Activated CD8-positive, alpha-beta memory T cell treated with anti-CD3 and anti-CD28 coated beads for 24 hours (primary cell): ENCODE measurements at places on chromosomes 2 and 18.

- no peak for DNase-seq
These were observed 106.0 kb downstream of the CMPK2 start for GRCh38 chr2:6759689-6760088.

DNA sequence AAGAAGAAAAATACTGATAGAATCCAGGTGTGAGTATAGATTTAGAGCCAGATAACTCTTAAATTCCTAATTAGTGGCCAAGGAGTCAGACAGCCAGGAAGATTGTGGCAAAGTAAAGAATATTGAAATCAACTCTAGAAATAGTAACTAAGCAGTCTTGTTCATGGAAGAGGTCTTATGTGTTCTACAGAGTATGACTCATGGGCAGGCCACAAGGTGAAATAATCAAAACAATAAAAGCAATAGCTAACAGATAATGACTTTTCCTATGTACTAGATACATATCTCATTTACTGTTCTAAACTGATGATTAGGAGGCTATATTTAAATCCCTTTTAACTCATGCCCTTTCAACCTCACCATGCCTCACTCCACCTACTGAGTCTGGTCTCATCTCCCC, 227.4 kb upstream of the COL3A1 start:
- no peak for DNase-seq

- no peak for DNase-seq
These were observed 172.5 kb upstream of the CREB1 start for GRCh38 chr2:207357216-207357615.

GRCh38 chr2:202636213-202636513, 1.4 kb downstream of the FAM117B start:
- DNase-seq, result no peak

GRCh38 chr18:62377131-62377807, 52.2 kb downstream of the TNFRSF11A start:
- DNase-seq, result no peak

DNA sequence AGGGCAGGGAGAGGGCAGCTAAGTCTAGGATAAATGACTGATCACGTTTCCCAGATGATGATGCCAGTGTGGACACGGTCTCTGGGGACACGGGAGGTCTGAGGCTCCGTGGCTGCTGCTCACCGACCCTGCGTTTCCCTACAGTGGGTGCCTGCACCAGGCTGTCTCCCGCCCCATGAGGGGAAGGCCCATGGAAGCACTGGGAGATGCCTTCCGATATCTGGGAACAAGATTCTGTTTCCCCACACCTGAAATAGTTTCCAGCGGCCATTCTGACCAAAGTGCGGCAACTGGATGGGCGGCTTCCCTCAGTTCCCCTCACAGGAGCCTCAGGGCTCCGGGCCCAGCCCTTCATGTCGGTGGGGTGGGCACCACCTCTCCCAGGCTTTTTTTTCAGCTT, 83.1 kb downstream of the EDAR start:
- peak; percentile 26 for DNase-seq

DNA sequence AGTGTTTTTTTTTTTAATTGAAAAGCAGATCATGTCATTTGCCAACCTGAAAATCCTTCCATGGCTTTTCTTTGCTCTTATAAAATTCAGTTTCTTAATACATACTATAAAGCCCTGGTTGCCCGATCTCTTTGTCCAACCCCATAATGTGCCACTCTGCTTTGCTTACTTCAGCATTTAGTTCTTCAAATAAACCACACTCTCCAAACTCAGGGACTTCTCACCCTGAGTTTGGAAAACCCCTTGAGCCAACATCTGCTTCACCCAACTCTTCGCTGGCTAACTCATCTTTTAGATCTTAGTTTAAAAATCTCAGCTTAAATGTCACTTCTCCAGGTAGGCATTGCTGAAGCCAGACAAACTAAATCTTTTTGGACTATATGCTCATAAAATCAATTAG, 1.3 kb upstream of the STAT1 start:
- DNase-seq, result no peak

- no peak for DNase-seq
These were observed 78.3 kb downstream of the TMEM163 start for GRCh38 chr2:134640494-134640893.

- DNase-seq, result no peak
These were observed 30.4 kb upstream of the C2orf66 start for GRCh38 chr2:196839574-196839973.

DNA sequence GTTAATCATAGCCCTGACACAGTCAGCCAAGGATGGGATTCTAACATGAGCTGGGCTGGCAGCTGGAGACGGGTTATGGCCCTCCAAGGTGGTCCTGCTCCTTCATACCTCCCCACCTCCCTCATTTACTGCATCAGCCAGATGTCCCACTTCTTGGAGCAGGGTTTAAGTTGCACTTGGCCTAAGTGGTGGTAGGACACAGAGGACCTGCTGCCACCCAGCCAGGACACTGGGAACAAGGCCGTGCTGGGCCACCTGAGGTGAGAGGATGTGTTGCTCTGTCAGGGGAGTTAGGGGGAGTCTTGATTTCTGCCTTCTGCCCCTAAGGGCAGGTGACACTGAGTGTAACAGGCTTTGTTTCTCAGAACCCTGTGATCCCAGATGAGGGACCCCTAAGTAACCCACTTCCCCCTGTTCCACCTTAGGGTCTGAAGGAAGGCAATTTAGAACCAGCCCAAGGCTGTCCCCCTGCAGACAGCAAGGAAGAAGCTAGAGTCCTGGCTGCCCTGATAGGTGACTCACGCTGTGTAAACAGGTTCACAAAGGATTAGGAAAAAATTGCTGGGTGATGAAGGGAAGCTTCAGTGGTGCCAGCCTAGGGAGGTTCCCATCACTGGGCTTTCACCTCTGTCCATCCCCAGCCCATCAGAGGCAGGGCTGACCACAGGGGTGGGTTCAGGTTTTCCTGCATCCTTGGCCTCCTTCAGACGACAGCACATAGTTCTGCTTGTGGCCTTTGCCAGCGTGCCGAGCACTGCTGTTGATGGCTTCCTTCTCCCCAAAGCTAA, 114.3 kb upstream of the MCFD2 start:
- DNase-seq, result no peak

GRCh38 chr18:27413495-27414401, 228.6 kb upstream of the CHST9 start:
- no peak for DNase-seq

DNA sequence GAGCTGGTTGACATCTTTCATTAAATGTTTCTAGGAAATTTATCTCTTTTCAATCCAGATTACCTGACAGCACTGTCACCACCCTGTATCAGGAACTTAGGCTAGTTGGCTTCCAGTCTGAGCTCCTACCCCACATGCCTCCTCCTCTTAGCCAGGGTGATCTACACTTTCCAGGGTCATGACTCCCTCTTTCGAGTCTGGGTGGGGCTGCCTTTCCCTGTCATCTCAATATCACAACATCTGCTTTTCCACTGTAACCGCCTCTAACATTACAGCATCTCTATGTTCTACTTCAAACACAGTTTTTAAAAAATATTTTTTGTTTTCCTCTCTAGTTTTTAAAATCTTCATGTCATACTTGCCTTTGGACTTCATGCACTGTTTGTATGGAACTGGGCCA, 129.2 kb downstream of the RBMS1 start:
- no peak for DNase-seq

DNA sequence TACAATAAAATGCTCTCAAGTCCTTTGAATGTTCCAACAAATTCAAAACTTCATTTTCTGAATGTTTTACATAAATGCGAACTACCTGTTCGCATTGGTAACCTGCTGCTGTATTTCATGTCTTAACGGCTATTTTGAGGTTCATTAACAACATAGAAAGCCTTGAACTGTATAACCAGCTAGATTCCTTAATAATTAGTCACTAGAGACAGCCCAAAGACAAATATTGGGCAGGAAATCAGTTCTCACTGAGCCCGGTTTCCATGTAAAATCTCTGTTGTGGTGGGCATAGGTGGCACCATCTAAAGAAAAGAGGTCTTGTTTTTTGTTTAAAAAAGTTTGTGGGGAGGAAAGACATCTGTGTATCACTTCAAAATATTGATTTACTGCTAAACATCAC, 29.2 kb downstream of the PDIA6 start:
- no peak for DNase-seq

- DNase-seq, result no peak
These were observed 164.0 kb upstream of the SIX3 start for GRCh38 chr2:44777537-44777936.

GRCh38 chr2:238159661-238160205, 963 bp downstream of the ERFE start:
- DNase-seq, result no peak

- DNase-seq, result no peak
These were observed 85.5 kb downstream of the ORC4 start for GRCh38 chr2:147934881-147935620.

GRCh38 chr2:133213651-133214050, 354.6 kb downstream of the NCKAP5 start:
- DNase-seq, result no peak

- DNase-seq, result no peak
These were observed 41.7 kb downstream of the PLEKHM3 start for GRCh38 chr2:207983641-207984042.

GRCh38 chr18:34697233-34697632, 12.9 kb upstream of the DTNA start:
- no peak for DNase-seq

DNA sequence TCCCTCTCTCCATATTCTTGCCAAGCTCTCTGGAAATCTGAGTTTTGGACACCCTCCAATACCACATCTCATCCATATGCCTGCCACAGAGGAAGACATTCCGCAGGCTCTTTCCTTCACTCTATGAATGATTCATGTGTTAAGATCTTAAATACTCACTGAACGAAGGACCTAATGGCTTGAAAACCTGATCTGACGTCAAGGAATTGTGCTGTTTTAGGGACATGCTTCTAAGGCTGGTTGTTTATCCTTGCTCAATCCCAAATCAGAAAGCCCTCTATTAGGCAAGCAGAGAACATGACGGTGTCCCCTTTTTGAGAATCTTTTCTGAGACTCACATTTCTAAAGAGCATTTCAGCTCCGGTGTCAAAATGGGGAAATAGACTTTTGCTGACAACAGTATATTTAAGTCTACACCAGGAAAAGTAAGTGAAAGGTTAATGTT, 83.7 kb upstream of the GALNT5 start:
- DNase-seq, result no peak

- DNase-seq, result no peak
These were observed 679 bp downstream of the RNF144A start for GRCh38 chr2:6917761-6918421.

DNA sequence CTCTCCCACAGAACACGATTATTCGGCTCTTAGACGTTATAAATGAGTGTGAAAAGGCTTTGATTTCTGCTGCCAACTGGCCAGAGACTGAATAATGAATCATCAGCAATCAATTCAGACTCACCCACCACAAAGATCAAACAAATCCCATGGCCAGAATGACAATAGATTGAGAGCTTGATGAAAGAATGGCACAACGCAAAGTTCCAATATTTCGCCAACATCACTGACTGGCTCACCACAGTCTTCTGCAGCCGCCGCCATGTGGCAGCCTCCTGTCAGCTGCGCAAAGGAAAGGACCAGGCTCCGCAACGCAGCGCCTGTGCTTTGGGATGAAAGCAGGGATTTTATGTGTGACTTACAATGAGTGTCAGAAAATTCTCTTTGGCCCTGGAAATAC, 104.4 kb upstream of the SOX11 start:
- DNase-seq, result no peak

GRCh38 chr2:177242121-177242987, 22.2 kb downstream of the NFE2L2 start:
- no peak for DNase-seq

GRCh38 chr2:20062615-20063545, 11.5 kb upstream of the LAPTM4A start:
- no peak for DNase-seq

- DNase-seq, result no peak
These were observed 456.9 kb upstream of the TNP1 start for GRCh38 chr2:217316743-217317142.

GRCh38 chr2:96684883-96685576, 42.5 kb downstream of the FER1L5 start:
- DNase-seq, result no peak

GRCh38 chr2:3751806-3752205, 48.4 kb downstream of the DCDC2C start:
- DNase-seq, result no peak

DNA sequence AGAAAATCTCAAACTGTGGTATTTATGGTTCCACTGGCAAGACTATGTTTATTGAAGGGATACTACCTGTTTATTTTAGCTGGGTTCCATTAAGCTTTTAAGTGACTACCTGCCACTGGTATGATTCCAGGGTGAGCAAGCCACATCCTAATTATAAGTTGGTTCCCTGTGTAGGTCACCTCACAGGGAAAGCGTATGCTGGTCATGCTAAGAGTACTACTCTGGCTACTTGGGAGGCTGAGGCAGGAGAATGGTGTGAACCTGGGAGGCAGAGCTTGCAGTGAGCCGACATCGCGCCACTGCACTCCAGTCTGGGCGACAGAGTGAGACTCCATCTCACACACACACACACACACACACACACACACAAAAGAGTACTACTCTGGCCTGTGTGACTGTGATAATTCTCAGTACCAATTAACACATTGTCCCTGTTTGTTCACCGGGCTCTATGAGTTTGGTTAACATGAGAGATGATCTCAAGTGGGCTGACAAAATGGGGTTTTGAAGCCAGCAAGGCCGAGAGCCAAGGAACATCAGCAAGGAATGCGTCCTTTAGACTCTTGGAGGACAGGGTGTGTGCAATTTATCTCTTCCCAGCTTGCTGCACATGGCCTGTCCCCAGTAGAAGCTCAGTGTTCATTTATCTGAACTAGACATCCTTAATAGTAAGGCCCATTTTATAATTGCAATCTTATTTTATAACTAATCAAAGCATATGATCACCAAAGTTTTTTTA, 15.2 kb upstream of the ITSN2 start:
- DNase-seq, result no peak

GRCh38 chr2:75518638-75519465, 41.9 kb downstream of the EVA1A start:
- no peak for DNase-seq

DNA sequence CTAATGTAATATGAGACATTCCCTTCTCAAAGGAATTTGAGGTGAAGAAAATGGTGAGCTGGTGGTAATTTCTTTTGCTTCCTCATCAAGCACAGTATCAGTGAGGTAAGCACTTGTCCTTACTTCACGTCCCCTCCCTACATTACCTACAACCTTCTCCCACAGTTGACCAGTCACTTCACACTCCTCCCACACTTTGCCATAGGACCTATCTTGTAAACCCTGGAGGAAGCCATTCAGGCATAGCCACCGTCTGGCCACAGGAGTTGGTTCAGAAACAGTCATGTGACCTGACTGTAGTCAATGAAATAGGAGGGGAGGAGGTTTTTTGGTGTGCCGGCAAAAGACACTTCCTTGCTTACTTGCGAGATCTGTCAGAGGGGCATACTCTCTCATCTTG, 12.1 kb downstream of the ACOXL start:
- DNase-seq, result no peak

- no peak for DNase-seq
These were observed 729 bp downstream of the TM4SF20 start for GRCh38 chr2:227378371-227378782.

DNA sequence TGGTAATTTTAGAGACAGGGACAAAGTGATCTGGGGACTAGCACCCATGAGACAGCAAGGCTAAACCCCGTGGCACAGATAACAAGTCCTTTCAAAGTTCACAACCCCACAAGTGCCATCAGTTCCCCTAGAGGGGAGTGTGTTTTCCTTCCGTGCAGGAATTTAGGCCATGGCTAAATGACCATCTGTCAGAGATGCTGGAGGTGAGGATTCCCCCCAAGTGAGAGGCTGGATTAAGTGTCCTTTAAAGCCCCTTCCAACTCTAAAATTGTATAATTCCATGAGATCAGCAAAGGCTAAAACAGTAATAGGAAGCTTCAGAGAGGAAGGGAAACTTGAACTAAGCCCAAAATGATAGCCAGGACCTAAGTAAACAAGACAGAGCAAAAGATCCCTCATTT, 8.7 kb downstream of the FEZ2 start:
- DNase-seq, result no peak

GRCh38 chr2:75087736-75088135, 111.6 kb downstream of the TACR1 start:
- DNase-seq, result no peak
